Right ventricle myocardium superior (tissue), 1 donor: ENCODE measurements at places on chromosomes 1 and 21.

GRCh38 chr1:223617323-223618070, 48.0 kb downstream of the CAPN8 start:
- DNase-seq = no peak

DNA sequence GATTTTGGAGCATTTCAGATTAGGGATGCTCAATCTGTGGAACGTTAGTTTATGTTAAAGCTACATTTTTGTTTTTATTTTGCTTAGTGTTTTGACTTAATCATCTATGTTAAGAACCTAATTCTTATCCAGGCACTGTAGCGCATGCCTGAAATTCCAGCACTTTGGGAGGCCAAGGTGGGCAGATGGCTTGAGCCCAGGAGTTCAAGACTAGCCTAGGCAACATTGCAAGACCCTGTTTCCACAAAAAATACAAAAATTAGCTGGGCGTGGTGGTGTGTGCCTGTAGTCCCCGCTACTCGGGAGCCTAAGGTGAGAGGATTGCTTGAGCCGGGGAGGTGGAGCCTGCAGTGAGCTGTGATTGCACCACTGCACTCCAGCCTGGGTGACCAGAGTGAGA, 23.4 kb downstream of the FNBP1L start:
- no peak for DNase-seq

DNA sequence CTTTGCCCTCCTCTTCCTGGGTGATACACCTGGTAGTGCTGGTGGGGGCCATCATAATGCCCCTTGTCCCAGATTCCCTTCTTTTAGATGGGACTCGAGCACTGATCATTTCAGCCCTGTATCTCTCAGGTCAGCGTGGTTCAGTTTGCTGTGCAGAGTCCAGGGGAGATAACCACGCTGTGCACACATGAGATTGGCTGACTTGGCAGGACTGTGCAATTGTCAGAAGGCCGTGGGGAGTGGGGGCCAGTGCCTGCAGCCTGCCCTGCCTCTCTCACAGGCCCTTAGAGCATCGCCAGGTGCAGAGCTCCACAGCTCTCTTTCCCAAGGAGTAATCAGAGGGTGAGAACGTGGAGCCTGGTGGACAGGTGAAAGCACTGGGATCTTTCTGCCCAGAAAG, 15.2 kb downstream of the EPHX1 start:
- DNase-seq = no peak

DNA sequence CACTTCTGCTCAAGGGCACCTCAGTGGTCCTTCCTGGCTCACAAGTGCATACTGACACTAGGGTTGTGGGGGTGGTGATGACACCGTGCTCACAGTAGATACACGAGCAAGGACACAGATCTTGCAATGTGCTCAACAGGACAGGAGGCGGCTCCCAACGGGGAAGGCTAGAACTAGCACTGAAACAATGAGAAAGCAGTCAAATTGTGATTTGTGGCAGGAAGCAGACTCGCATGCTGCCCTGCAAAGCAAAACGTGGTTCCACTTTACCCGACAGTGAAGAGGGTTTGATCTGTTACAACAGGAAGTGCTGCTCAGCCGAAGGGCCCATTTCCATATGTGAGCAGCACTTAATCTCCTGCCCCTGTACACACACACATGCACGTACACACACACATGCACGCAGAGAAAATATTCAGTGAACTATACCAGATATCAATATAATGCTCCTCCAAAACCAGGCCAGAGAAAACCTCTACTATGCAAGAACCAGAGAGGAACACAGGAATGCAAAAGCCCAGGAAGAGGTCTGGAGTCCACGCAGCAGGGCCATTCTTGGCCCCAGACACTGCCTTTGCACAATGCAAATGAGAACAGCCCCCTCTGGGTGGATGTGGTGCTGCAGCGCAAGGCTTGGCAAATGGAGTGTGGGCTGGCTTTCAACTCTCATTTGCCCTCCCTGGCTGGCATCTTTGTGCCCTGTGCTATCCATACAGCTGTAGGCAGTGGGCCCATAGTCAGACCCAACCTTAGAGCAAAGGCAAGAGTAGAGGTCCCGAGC, 47.1 kb downstream of the KANK4 start:
- no peak for DNase-seq

DNA sequence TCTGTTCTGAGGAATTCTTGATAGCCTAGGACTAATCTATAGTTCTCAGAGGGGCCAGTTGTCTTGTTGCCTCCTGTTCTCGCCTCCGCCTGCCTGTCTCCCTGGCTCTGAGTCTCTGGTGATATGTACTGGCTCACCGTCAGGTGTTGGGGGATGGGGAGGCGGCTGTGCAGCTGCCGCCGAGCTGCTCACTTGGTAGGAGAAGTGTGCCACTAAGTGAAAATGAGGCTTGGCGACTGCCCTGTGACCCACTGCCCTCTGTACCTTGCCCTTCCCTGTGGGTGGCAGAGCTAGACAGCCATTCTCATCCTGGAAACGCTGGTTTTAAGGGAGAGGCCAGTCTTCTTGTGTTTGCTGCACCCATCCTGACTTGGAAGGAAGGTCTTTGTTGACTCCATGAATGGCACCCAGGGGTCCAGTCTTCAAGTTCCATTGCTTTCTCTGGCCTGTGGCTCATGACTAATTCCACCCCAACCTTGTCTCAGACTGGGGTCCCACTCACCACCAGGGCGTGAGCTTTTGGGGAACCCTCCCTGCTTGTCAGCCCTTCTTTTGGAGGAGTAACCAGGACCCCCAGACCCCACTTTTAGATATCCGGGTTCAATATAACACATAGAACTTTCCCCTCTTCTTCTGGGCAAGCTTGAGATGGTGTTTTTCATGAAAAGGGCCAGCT, 120.6 kb downstream of the CACNA1E start:
- no peak for DNase-seq

DNA sequence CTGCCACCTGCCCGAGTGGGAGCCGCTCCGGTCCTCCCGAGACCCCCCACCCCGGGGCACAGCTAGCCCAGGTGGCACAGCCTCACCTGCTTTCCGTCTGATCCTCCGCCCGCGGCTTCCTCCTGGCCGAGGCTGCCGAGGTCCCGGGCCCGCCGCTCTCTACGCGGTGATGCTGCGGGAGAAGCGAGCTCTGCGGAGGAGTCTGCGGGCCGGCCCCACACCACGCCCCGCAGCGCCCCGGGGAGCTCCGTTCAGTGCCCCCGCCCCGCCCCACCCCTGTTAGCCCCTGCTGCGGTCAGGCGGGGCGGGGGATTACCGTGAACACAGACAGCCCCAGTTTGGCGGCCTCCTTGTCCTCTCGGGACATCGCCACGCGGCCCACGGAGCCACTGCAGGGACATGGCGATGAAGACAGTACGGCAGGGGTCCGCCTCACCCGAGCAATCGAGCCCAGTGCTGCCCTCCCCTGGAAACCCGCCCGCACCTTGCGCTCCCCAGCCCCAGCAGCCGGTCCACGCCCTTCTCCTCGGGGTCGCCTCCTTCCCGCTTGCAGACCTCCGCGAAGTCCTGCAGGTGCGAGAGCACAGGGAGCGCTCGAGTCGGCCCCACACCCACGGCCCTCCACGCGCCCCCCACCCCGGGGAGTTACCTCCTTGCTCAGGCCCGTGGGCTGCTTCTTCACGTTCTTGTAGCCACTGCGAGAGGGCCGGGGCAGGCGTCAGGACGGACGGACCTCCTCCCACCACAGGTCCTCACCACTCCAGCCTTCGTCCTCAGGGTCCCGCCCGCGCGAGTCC, 933 bp downstream of the C1orf35 start:
- peak; percentile 55 for DNase-seq

DNA sequence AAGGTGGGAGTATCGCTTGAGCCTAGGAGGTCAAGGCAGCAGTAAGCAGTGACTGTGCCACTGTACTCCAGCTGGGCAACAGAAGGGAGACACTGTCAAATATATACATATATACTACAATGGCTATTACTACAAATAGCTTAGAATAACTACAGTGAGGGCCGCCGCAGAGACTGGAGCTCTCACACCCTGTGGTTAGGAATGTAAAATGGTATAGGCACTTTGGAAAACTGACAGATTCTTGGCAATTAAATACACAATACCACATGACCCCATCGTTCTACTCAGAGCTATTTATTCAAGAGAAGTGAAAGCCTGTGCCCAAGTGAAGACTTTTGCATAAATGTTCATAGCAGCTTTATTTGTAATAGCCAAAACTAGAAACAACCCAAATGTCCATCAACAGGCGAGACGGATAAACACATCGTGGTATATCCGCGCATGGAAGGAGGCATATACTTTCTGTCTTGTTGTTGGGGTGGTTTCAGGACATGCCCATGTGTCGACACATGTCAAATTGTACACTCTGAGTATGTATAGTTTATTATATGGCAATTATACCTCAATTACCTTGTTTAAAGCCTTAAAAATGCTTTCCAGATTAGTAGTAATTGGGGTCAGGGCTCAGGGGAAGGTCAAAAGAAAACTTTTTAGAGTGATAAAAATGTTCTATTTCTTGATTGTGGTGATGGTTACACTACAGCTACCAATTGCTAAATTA, 123.4 kb downstream of the RIPK4 start:
- DNase-seq = no peak
